Cerebellar nuclear complex (tissue), 1 donor: ENCODE measurements at places on chromosomes 12 and 14.

GRCh38 chr14:60756847-60757246 is 22.3 kb downstream of the MNAT1 start:
- DNase-seq, result no peak

- DNase-seq, result no peak
These were observed 151.3 kb downstream of the PAH start for GRCh38 chr12:102765736-102766135.

GRCh38 chr12:43332977-43333640 is 218.9 kb downstream of the ADAMTS20 start:
- DNase-seq, result no peak

GRCh38 chr12:94671917-94672316 is 21.6 kb upstream of the TMCC3 start:
- DNase-seq, result no peak

DNA sequence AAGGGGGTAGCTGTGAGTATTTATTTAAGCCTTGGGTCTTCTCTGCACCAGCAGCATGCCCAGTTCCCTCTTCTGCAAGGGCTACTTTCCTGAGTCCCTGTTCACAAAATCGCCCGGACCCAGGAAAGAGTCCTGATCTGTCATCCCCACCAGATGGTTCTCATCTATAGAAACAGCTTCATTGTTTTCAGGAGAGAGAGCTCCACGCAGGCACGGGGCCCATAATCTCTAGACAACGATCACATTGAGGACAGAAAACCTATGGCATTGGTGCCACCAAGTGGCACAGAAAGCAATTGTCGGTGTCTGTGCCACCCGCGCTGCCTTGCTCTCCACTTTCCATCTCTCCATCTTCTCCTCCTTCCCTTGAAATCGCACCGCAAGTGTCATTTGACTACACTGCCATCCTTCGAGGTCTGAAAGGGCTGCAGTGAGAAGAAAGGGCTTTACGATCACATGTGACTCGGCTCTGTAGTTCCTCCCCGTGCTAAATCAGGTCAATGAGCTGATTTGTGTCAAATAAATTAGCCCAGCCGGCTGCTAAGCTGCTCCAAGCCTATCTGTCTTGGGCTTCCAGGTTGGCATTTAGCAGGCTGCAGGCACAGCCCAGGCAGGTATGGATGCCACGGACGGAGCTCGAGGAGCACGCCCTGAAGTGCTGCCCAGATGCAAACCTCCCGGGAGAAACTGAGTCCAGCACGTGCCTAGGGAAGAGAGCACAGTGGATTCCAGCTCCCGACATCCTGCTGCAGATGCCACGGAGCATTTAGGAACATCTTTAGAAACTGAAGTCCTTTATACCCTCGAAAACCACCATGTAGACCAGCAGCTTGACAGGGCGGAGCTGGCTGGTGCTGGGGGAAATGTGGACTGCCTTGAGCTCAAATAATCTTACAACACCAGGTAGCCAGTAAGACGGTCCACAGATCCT is 28.8 kb downstream of the SPRING1 start:
- peak; percentile 52 for DNase-seq

DNA sequence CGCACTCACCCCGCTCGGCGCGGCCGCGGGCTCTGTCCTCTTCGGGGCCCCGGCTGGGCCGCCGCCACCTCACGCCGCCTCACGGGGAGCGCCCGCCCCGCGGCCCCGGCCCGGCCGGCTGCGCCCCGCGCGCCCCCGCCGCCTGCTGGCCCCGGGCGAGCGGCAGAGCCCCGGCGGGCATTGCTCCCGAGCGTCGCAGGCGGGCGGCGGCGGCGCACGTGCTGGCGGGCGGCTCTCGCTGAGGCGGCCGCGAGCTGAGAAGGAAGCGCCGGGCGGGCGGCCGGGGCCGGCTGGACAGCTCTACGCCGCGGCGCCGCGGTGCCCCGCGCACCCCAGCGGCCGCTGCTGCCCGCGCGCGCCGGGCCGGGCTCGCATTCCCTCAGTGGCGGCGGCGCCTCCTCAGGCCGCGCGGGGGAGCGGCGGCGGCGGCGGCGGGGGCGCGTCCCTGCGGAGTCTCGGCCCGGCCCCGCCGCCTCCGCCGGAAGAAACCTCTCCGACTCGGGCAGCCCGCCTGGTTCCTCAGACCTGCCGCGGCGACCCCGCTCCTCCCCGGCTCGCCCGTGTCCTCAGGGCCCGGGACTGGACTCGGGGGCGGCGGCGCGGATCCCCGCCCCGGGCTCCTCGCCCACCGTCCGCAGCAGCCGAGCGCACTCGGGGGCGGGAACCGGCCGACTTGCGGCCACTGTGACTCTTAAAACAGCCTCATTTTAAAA is at the start of gene PITPNM2:
PITPNM2 (minus strand) TSS at position 347 of the 713 bp plus-strand sequence. CDS start 116,500 bp downstream, outside the sequence.
- no peak for DNase-seq

- no peak for DNase-seq
These were observed 9.4 kb downstream of the CCDC184 start for GRCh38 chr12:48192861-48193260.

DNA sequence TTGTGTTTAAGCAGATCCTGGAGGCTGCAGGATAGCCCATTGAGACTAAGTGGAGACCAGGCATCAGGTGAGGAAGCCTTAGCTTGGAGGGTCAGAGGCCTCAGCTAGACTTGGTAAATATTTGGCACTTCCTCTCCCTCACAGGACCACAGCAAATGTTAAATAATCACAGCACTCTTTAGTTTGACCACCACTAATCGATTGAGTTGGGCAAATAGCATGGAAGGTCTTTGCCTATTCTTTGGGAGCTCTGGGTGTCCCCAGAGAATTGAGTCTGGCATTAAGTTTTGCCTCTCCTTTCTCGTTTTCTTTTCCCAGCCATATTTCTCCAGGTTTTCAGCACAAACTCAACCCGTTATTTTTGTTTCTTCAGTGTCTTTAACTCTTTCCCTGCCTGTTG is 61.4 kb downstream of the ETV6 start:
- DNase-seq, result no peak

- DNase-seq, result no peak
These were observed 30.0 kb downstream of the DTX1 start for GRCh38 chr12:113086249-113087164.
